ENCODE measurements at places on chromosomes 6 and 20.

- DNase-seq: no peak
Measured at GRCh38 chr6:89479897-89480296, 46.9 kb downstream of the ANKRD6 start.

- DNase-seq: peak; percentile 85
Measured at GRCh38 chr6:33014841-33015634, 5.6 kb upstream of the HLA-DOA start.

DNA sequence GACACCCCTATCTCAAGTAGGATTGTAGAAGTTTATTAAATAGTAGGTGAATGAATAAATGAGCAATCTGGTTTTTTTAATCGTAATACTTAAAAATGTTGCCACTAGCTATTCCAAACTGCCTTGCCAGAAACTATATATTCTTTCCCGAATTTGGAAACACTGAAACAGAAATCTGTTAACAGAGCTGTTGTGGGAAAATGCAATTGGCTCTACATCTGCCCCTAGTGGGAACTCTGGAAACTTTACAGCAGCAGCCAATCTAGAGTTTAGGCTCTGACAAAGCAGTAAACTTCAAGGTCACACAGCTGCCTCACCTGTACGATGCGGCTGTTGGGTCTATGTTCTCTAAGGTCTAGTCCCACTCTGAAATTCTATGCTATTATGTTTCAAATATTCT is 41.7 kb downstream of the SYNE1 start:
- peak; percentile 48 for DNase-seq

DNA sequence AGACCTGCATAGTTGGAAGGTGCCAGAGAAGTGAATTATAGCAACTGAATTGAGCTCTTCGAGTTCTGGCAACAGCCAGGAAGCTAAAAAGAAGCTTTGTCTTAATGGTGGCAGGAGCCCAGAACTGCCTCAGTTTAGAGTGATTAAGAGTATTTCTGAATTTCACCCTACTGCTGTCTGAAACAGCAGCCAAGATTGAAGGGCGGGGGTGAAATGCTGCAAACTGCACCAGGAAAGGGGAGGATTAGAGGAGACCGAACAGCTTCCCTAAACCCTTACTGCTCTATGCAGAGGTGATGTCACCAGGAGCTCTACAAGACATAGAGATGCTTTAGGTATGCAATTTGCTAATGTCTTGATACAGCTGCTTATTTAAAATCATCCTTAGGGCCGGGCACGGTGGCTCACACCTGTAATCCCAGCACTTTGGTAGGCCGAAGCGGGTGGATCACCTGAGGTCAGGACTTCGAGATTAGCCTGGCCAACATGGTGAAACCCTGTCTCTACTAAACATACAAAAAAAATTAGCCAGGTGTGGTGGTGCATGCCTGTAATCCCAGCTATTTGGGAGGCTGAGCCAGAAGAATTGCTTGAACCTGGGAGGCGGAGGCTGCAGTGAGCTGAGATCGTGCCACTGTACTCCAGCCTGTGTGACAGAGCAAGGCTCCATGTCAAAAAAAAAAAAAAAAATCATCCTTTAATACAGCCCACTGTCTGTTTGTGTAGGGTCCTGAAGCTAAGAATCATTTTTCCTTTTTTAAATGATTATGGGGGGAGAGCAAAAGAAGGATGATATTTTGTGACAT is 91.7 kb upstream of the IYD start:
- no peak for DNase-seq

GRCh38 chr20:14649662-14650061 is 312.2 kb upstream of the FLRT3 start:
- peak; percentile 29 for DNase-seq

GRCh38 chr6:45026003-45026516 is 302.1 kb upstream of the RUNX2 start:
- DNase-seq: no peak

DNA sequence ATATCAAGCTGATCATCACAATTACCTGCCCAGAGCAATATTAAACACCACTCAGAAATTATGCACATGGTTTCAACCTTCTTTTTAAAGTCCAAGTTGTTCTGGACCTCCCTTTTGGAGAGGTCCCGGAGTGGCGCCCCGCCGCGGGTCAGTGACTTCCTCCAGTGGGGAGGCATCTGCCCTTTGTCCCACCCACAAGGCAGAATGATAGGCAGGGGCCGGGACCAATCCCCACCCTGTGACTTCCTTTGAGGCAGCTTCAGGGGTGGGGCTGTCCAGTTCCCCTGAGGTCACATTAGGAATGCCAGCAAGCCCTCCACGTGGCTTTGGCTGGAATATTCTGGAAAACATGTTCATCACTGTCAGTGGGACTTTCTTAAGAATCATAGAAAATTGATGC is 207.0 kb downstream of the ANKRD60 start:
- DNase-seq: peak; percentile 71

- peak; percentile 25 for DNase-seq
Measured at GRCh38 chr20:63309261-63310071, 16.5 kb downstream of the COL20A1 start.

DNA sequence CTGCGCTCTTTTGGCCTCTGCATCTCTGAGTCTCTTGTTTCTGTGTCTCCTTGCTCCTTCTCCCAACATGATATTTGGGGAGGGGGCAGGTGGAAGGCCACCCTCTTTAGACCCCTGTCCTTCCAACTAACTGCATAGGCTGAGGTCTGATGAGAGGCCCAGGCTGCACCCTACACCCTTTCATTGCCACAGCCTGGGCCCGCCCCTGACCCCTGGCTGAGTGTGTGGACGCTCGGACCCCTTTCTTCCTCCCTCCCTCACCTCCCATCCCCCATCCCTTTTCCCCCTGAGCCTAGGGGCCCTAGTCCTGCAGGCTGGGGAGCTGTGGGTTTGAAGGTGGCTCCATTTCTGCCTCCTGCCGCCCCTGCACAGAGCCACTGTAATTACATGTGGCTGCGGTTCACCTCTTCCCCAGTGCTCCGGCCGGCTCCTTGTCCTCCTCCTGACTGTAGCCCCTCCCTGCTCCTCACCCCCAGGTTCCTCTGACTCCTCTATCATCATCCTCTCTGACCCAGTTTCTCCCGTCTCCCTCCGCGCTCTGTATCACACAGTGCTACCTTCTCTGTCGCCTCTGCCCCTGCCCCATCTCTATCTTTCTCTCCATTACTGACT is 6.8 kb downstream of the MDFI start:
- no peak for DNase-seq

GRCh38 chr6:6788394-6789032 is 200.0 kb downstream of the LY86 start:
- DNase-seq: peak; percentile 67

DNA sequence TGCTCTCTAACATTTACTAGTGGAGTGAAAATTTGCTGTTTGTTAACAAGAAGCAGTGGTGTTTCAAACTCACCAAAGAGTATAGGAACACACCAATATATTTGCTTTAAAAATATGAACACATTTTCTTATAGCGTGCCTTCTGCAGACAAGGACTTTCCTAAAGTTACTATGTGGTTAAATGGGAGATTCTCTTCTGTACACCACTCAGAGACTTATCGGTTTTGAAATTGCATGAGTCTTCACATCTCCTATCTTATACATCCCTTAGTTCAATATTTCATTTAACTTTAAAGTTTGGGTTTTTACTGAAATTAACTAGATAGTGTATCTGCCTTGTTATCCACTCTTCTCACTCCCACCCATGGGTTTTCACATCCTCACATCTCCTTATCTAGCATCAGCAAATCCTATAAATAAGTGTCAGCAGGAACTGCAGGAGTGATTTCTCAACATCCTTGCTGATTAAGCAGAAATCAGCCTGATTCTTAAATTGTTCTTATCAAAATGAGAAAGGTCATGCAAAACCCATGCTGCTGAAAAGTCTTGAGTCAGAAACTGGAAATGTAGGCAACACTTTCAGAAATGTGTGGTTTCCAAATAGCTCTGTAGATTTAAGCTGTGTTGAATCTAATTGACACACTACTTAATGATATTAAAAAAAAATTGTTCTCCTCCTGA is 1075.6 kb upstream of the GJE1 start:
- peak; percentile 77 for DNase-seq

GRCh38 chr6:161150566-161150965 is 123.3 kb downstream of the AGPAT4 start:
- DNase-seq: no peak

- no peak for DNase-seq
Measured at GRCh38 chr6:158039571-158040050, 57.9 kb downstream of the SYNJ2 start.

DNA sequence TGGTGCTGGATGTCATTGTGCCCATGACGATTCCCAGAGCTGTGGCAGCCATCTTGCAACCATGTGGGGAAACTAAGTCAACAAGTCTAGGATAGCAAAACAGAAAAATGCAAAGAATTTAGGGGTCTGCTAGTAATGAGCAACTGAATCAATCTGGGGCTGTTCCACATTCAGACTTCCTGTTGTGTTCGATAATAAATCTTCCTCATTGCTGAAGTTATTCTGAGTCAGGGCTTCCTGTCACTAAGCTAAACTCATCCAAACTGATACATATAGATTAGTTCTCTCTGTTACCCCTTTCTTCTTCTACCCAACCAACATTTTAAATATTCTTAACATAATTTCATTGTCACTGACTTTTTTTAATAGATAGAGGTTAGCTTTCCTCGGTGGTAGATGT is 205.9 kb downstream of the HACE1 start:
- no peak for DNase-seq

DNA sequence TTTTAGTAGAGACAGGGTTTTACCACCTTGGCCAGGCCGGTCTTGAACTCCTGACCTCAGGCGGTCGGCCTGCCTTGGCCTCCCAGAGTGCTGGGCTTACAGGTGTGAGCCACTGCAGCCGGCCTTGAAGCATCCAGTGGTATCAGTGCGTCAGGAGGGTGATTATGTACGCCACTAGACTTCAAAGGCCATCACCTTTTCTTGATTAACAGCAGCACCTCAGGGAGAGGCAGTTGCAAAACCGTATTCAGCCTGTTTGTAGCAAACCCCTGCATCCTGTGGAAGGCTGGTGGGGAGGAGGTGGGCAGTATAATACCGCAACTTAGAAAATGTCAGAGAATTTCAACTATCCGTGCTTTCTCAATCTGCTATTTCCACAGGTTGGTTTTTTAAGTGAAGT is 27.3 kb upstream of the SHLD1 start:
- DNase-seq: no peak
